ENCODE measurements at places on chromosomes 6 and 20.

DNA sequence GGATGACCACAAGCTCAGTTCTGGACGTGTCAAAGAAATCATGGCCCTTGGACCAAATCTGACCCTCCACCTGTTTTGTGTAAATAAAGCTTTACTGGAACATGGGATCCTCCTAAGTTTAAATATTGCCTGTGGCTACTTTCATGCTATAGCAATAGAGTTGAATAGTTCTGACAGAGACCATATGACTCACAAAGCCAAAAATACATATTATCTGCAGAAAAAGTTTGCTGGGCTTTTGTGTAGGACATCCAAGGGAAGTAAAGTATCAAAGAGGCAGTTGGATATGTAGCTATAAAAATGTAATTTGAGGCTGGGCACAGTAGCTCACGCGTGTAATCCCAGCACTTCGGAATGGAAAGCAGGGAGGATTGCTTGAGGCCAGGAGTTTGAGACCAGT lies 78.9 kb downstream of the TOX2 start:
- no peak for DNase-seq

- DNase-seq, result no peak
Measured at GRCh38 chr20:59583428-59584277, 20.7 kb upstream of the PHACTR3 start.

GRCh38 chr20:50014570-50015562 lies 32.1 kb downstream of the SNAI1 start:
- DNase-seq, result no peak

DNA sequence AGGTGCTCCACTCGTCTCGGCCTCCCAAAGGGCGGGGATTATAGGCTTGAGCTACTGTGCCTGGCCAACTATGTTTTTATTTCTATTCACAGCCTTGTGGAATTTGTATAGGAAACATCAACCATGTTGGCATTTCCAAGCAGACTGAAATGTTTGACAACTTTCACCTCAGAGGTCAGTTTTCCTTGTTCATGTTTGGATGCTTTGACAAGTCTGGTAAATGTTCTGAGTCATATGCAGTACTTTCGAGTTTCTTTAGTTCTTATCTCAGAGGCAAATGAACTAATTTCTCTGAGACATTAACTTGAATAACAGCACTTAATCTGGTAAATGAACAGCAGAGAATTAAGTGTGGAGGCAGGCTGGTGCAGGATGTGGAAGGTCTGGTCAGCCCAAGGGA lies 373.4 kb upstream of the SYNCRIP start:
- no peak for DNase-seq

DNA sequence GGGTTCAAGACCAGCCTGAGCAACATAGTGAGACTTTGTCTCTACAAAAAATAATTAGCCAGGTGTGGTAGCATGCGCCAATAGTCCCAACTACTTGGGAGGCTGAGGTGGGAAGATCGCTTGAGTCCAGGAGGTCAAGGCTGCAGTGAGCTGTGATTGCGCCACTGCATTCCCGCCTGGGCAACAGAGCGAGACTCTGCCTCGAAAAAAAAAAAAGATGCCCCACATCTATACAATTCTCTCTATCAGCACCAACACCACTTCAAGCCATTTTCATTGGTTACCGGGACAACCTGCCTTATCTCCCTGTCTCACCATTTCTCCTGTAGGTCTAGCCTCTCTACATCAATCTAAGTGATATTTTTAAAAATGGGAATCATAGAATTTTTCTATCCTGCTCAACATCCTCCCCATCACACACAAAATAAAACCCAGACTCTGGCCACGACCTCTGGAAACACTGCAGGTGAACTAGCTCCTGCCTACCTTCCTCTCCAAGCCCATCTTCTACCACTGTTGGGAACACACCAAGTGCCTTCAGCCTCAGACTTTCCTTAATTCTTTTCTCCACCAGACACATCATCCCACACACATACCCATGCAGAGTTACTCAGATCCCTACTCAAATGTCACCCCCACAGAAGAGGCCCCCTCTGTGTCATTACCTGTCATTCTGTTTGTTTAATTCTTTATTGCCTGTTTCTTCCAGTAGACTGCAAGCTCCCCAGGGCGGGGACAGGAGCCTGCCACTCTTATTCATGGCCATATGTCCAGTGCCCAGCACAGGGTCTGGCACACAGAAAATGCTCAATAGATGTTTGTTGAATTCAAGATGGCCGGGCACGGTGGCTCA lies 9.6 kb upstream of the PLTP start:
- no peak for DNase-seq

GRCh38 chr6:126091466-126091865 lies 105.1 kb downstream of the TRMT11 start:
- no peak for DNase-seq

DNA sequence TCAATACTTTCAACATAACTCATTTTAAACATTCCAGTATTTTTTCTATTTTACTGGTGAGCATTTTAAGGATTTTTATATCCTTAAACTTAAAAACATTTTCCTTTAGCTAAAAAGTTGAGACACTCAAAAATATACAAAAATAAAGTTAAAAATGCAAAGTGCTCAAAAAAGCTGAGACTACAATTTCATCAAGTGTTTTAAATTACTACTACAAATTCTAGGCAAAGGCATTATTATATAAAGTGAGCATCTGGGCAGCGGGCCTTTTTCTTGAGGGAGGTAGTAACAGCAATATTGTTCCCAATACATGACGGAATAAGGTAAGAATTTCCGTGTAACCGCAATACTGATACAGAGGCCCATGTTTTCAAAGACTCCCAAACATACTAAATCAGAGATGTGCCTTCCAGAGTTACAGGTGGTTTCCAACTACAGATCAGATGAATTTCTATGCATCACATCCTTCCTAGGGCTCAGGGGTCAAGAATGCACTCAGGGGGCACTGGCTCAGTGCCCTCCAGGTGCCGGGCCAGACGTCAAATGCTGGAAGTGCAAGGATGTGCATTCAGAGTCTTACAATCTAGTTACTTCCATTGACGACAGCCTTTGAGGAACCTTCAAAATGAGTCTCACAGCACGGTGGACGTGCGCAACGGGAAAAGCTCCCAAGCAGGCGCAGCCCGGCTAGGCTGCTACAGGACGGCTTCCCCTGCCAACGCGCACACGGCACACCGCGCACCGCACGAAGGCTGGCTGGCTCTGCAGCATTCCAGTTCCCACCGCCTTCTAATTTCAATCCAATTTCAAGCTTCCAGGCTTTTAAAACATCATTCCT lies 1.7 kb downstream of the PHF10 start:
- no peak for DNase-seq

- DNase-seq, result no peak
Measured at GRCh38 chr6:169775321-169775720, 23.9 kb downstream of the ERMARD start.

- no peak for DNase-seq
Measured at GRCh38 chr6:142651384-142651783, 293.6 kb downstream of the HIVEP2 start.

All from stimulated activated CD4-positive, alpha-beta T cell treated with anti-CD3 and anti-CD28 coated beads, Interleukin-1b, Interleukin-23, amount 100 ng/mL, for 1 hour (primary cell).